ENCODE measurements at places on chromosomes 11 and 22. TPM values are rescaled to one million over a fixed set of nuclear protein-coding genes. Genes with fewer than 3 reads are reported as not detected.

SLC22A8 gene
- not detected for total RNA-seq

LUZP2 gene
- total RNA-seq = 0.15 TPM

FGF4 gene
- total RNA-seq = not detected

SCO2 gene
- total RNA-seq = 6.1 TPM

PRMT3 gene
- 23.6 TPM for total RNA-seq

DUSP8 gene
- total RNA-seq = 2.6 TPM

HBE1 gene
- 1.4 TPM for total RNA-seq

LRRC74B gene
- 0.25 TPM for total RNA-seq

IGF2 gene
- total RNA-seq = 0.15 TPM

DNA sequence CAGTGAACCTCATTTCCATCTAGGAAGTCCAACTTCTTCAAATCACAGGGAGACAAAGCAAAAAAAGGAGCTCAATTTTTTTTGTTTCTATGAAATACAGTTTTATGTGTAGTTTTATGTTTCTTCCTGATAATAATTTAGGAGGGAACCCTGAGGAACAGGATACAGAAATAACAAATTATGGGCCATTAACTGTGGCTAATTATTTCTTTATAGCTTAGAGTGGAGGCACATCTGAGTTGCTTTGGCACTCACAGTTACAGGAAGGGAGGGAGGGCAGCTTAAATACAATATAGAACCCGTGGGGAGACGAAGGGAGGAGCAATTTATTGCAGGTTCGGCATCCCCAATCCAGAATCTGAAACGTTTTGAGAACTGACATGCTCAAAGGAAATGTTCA lies 37.1 kb upstream of the HORMAD2 start:
- no peak overlapping the region for H3K27ac ChIP-seq
- peaks cover 40% of the 10 kb centered on the region for H3K4me1 ChIP-seq
- no peaks in the 10 kb centered on the region for H3K27me3 ChIP-seq
- DNase-seq = no peak

- no peak overlapping the region for H3K27ac ChIP-seq
- peaks cover 4% of the 10 kb centered on the region for H3K4me1 ChIP-seq
- no peak for DNase-seq
- no peaks in the 10 kb centered on the region for H3K27me3 ChIP-seq
- no peak overlapping the region for H3K4me3 ChIP-seq
These were observed 6.0 kb downstream of the NDUFV1 start for GRCh38 chr11:67612751-67613150.

GRCh38 chr11:93746101-93746500 lies 4.6 kb downstream of the C11orf54 start:
- H3K27me3 ChIP-seq = no peaks in the 10 kb centered on the region
- H3K27ac ChIP-seq = no peak overlapping the region
- no peak for DNase-seq
- peaks cover 6% of the 10 kb centered on the region for H3K4me1 ChIP-seq

DNA sequence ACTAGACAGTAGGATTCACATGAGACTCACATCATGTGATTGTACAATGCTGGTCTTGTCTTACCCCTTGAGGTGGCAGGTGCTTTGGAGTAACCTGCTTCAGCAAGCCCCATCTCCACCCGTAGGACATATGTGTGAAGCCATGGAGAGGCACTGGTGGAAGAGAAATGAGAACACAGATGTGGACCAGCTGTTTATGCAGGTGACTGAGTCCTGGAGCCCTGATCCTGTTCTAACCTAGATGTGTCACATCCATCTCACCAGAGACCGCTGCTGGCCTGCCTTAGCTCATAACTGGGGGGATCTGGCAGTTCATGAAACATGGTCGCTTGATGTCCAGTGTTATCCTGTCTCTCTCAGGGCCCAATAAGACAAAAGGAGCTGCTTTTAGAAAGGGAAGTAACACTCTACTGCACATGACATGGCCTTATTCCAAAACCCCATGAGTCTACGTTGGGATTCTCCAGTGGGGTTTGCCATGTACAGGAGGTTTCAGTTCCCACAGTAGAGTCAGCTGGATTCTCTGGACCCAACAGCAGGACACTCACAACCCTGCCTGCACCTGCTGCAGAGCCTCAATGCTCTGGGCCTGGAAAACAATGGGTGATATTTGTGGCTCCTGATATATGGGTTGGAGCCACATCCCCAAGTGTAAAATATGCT lies 62.0 kb downstream of the GGTLC2 start:
- no peaks in the 10 kb centered on the region for H3K4me1 ChIP-seq
- no peak overlapping the region for H3K4me3 ChIP-seq
- H3K27ac ChIP-seq = no peak overlapping the region
- no peaks in the 10 kb centered on the region for H3K27me3 ChIP-seq

GRCh38 chr22:31980628-31981027 lies 36.3 kb downstream of the YWHAH start:
- H3K4me3 ChIP-seq = no peak overlapping the region
- no peak overlapping the region for H3K27ac ChIP-seq
- DNase-seq = no peak
- no peaks in the 10 kb centered on the region for H3K4me1 ChIP-seq

GRCh38 chr11:107665018-107665417 lies 46.8 kb downstream of the SLN start:
- DNase-seq = no peak
- H3K27me3 ChIP-seq = no peaks in the 10 kb centered on the region
- no peak overlapping the region for H3K4me3 ChIP-seq
- no peaks in the 10 kb centered on the region for H3K36me3 ChIP-seq

DNA sequence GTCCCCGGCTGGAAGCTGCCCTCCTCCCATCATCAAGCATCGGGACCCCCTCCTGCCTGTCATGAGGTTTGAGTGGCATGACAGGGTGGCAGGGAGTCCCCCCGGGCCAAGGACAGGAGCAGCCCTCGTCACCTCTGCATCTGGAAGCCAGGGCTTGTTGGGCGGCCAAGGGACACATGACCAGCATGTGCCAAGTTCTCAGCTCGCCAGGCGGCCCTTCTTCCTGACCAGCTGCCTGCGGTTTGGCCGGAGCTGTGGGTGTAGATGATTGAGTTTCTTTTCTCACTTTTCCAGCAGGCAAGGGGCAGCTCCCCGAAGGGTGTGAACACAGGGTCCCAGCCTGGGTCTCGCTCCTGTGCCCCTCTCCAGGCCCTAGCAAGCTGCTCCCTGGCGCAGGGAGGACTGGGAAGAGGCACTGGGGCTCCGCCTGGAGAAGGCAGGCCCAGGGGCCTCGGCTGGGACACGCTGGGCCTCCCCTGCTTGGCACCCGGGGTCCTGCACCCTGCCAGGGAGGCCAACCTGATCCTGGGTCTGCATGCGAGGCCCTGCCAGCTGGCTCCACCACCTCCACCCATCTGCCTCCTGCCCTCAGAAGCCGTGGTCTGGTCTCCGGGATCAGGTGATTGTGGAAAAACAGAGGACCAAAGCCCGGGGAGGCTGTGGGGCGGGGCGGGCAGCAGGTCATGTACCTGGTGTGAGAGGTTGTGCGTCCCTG lies 13.4 kb downstream of the ARHGAP8 start:
- DNase-seq = no peak
- H3K27me3 ChIP-seq = no peaks in the 10 kb centered on the region
- H3K4me3 ChIP-seq = no peak overlapping the region

- H3K27ac ChIP-seq = no peak overlapping the region
- no peaks in the 10 kb centered on the region for H3K27me3 ChIP-seq
- no peaks in the 10 kb centered on the region for H3K36me3 ChIP-seq
These were observed 46.0 kb downstream of the RPL27A start for GRCh38 chr11:8728563-8728962.

GRCh38 chr22:17944256-17944655 lies 80.1 kb downstream of the MICAL3 start:
- H3K27me3 ChIP-seq = no peaks in the 10 kb centered on the region
- no peak for DNase-seq
- no peak overlapping the region for H3K27ac ChIP-seq
- no peaks in the 10 kb centered on the region for H3K36me3 ChIP-seq
- H3K4me3 ChIP-seq = no peak overlapping the region

DNA sequence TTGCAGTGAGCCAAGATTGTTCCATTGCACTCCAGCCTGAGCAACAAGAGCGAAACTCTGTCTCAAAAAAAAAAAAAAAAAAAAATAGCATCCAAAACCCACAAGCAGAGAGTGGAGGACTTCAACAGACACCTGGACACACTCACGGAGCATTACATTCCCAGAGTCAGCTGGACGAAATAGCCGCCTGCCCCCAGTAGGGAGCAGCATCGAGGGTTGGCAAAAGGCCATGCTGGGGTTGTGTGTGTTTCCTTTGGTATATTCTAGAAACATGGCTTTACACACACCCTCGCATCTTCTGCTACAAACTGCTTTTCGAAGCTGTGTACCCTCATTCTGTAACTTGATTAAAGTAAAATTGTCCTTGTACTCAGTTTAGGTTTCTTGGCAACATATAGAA lies 5.3 kb downstream of the ADA2 start:
- DNase-seq = no peak
- no peak overlapping the region for H3K27ac ChIP-seq
- no peaks in the 10 kb centered on the region for H3K4me1 ChIP-seq
- H3K36me3 ChIP-seq = no peaks in the 10 kb centered on the region

- no peak overlapping the region for H3K27ac ChIP-seq
- H3K27me3 ChIP-seq = no peaks in the 10 kb centered on the region
- H3K4me1 ChIP-seq = peaks cover 5% of the 10 kb centered on the region
- no peak for DNase-seq
- no peak overlapping the region for H3K4me3 ChIP-seq
These were observed 9.7 kb downstream of the LRFN4 start for GRCh38 chr11:66866511-66866986.

DNA sequence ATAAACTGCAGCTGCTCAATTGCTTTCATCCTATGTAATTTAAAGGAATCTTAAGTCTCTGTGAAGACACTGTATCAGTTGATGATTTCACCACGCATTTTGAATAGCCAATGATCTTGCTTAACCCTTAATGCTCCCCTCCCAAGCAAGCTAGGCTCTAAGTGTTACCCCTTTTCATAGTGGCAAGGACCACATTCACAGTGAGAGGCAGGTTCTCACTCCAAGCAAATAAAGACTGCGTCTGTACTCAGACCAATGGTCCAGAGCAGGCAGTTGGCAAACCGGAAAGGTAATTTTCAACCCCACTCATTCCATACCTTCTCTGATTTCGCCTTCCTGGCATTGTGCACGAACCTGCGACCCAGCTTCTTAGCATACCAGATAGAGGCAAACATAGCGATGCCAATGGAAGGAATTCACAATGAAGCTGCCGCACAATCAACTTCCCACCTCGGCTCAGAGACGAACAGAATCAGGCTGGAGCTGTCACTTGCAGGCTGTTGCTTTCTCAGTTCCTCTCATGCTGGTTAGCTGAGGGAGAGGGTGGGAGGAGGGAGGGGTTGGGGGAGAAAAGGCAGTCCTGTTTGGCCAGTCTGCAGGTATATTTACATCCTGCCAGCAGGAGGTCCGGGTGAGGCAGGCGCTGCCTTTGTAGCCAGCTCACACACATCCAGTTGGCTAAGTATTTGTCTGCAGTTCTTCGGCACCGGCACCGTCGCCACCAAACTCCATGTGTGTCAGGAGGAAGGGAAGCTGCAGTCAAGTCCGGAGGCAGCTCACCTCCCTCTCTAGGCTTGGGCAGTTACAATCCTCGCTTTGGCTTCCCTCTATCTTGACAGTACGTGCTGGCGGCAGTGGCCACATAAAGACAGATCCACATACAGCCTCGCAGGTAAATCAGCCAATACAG lies 1151.2 kb upstream of the CCDC90B start:
- H3K36me3 ChIP-seq = no peaks in the 10 kb centered on the region
- DNase-seq = no peak
- H3K27me3 ChIP-seq = no peaks in the 10 kb centered on the region
- H3K27ac ChIP-seq = no peak overlapping the region

- H3K27ac ChIP-seq = peak overlapping the region; percentile 68
- H3K4me1 ChIP-seq = peaks cover 51% of the 10 kb centered on the region
- peak; percentile 88 for DNase-seq
- H3K36me3 ChIP-seq = no peaks in the 10 kb centered on the region
- H3K27me3 ChIP-seq = no peaks in the 10 kb centered on the region
These were observed 65.6 kb downstream of the LDLRAD3 start for GRCh38 chr11:36009473-36009872.

DNA sequence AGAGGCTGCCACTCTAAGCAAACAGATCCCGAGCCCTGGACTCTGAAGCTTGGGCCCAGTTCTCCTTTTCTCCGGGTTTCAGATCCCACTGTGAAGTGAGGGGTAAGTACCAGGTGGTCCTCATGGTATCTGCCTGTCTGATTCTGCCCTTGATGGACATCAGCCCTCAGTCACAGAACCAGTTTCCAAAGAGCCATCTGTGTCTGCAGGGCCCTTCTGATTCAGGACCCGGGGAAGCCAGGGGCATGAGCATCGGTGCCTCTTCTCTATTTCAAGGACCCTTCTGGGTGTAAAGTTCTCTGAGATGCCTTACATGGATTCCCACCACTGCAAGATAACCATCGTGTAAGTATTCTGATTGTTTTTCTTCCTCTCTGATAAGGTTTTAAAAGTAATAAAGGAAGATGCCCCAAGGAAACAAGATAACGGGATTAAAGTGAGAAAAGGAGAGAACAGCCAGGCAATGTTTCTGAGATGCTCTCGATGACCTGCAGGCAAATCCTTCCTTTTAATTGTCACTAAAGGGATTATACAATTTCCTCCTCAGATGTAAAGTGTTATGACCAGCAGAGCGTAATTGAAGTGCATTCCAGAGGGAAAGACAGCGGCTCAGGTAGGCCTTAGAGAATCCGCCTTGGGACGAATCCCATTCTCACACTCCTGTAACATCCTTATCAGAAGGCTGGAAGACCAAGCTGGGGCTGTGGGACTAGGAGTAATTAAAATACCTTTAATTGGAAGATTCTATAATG lies 924.3 kb downstream of the TBC1D22A start:
- peaks cover 6% of the 10 kb centered on the region for H3K36me3 ChIP-seq
- no peaks in the 10 kb centered on the region for H3K4me1 ChIP-seq
- H3K27me3 ChIP-seq = no peaks in the 10 kb centered on the region
- no peak overlapping the region for H3K27ac ChIP-seq

Measured in PC-9 (cell line).